ENCODE measurements at places on chromosomes 5 and 9.

DNA sequence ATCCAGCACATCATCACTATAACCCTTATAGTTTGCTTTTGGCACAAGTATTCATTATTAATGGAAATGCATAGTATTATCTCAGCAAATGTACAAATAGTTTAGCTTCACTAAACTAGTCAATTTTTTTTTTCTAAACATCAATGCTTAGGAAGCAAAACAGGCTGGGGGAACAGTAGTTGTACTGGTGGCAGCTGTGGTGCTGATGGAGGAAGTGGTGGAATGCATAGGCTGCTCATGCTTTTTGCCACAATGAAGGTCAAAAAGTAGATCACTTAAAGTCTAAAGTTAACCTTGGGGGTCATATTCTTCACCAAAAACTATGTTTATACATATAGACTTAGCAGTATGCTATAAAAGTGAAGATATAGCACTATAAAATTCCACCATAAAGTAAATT is 36.3 kb upstream of the CDKN2B start:
- no peak for DNase-seq

- no peak for DNase-seq
Measured at GRCh38 chr5:172854451-172854871, 20.4 kb downstream of the ERGIC1 start.

DNA sequence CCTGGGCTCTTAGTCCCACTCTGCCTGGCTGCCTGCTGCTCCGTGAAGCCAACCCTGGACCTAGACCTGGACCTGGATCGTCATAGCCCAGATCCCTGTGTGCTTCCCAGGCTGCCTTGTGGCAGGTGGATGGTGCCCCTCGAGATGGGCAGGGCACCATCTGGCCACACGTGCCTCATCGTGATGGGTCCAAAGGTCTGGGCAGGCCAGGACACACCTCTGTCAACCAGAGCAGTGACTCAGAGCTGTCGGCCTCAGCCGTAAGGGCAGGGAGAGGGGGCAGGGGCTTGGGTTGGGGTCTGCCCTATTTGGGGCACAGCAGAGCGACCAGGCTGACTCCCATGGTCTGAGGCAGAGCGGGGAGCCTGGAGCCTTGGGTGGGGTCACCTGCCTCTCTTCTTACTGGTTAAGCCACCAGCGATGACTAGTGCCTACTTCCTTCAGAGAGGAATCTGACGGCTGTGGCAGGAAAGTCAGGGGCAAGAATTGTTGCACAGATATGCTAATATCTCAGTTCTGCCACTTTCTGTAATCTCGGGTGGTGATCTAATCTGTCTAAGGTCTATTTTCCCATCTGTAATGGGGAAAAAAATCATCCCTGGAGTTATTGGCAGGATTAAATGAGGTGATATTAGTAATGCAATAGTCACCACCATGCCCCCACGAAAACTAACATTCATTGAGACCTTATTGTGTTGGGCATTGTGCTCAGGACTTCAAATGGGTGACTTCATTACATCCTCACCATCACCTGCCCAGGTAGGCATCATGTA is 3.2 kb upstream of the CDHR2 start:
- DNase-seq = no peak

GRCh38 chr5:32285510-32286138 is 27.1 kb downstream of the MTMR12 start:
- DNase-seq = no peak

- no peak for DNase-seq
Measured at GRCh38 chr5:106489004-106489403, 1181.7 kb downstream of the EFNA5 start.
